ENCODE measurements at places on chromosomes 5 and 9.

GRCh38 chr9:91766315-91767069, 183.5 kb downstream of the ROR2 start:
- DNase-seq, result peak; percentile 49

DNA sequence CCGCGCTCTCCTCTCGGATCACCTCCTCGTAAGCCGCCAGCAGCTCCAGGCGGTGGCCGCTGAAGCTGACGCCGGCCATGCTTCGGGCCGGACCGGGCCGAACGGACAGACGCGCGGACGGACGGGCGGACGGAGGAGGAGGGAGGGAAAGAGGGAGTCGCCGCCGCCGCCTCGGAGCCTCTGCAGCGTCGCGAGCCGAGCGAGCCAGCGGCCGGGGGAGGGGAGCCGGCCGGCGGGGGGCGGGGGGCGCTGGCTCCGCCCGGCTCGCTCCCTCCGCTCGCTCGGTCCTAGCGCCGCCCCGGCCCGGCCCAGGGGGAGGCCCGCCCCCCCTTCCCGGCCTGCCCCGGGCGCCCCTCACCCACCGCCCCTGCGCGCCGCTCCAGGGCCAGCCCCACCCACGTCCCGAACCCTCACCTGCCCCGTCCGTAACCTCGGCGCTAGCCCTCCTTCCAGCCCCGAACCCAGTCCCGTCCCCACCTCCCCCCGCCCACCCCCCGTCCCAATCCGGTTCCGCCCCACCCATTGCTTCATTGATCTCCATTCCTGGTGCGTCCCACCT, at the start of gene DBN1:
TSS of gene DBN1 (minus strand) at position 192 of the 559 bp plus-strand sequence. CDS start at position 79, 113 bp downstream.
- DNase-seq, result peak; percentile 70

DNA sequence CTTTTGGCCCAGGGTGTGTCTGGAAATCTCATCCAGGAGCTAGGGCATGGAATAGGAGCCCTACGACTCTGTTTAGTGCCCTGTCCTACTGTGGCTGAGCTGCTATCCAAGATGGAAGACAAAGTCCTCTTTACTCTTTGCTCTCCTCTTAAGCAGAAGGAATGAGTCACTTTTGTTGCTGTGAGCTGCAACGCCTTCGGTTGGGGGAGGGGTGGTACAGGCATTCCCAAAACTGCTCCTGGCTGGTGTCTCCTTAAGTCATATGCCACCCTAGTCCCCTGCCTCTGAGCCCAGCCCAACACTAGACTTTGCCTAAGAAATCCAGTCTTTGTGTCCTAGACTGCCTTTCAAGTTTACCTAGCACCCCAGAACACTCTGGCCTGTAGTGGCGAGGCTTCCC, 99.9 kb downstream of the PRR16 start:
- no peak for DNase-seq

GRCh38 chr9:95225076-95225725, 92.3 kb downstream of the FANCC start:
- DNase-seq, result no peak

GRCh38 chr9:16309469-16310271, 560.8 kb downstream of the BNC2 start:
- no peak for DNase-seq

GRCh38 chr5:56207537-56207936, 25.6 kb downstream of the ANKRD55 start:
- DNase-seq, result no peak

DNA sequence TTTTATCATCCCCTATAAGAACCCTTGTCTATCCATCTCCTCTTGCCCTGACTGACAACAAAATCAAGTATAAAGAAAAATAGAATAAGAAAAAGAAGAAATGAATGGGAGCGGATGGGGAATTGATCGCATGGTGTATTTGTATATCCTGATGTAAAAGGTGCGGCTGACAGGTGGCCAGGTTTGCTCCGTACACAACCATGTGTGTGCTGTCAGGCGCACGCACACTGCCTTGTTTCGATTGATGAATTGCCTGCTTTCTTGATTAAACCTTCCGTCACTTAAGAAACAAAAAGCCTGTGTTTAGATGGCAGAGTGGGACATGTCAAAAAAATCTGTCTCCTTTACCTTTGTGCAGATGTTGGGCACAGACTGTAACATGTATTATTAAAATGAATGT, 102.6 kb downstream of the MVB12B start:
- DNase-seq, result no peak

DNA sequence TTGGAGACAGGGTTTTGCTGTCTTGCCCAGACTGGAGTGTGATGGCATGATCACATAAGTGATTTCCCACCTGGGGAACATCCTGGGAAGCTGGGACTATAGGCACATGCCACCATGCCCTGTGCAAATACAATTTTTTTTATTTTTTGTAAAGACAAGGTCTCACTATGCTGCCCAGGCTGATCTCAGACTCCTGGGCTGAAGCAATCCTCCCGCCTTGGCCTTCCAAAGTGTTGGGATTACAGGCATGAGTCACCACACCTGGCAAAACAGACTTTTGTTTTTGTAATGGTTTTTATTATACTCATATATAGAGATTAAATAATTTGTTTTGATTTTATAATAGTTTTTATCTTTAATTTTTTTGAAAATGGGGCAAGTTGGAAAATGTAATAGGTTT, 14.7 kb downstream of the DNAJC25 start:
- DNase-seq, result no peak

DNA sequence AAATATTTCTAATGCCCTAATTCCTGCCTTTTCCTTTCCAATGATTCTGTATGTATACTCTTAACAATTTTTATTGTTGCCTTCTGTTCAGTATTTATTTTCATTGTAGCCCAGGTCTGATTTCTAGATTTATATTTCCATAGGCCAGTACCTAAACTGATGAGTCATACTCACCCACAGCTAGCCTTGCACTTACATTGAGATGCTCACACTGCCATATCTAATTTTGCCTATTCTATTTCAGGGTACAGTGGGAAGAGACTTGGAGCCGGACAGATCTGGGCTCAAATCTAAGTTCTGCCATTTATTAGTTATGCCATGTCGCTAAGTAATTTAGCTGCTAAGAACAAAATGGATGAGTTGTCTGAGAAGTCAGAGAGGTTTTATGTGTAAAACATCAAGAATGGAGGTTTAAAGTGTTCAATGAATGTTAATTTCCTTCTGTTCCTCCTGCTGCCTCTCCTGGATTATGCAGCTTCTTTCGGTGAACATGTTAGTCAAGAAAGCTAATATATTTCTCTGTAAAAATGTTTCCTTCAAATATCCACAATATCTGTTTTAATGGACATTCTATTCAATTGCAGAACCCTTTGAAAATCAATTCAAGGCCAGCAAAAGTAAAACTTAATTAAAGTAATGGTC, 62.3 kb upstream of the CDK5RAP2 start:
- DNase-seq, result no peak

GRCh38 chr5:9009931-9010651, 535.8 kb downstream of the SEMA5A start:
- no peak for DNase-seq

DNA sequence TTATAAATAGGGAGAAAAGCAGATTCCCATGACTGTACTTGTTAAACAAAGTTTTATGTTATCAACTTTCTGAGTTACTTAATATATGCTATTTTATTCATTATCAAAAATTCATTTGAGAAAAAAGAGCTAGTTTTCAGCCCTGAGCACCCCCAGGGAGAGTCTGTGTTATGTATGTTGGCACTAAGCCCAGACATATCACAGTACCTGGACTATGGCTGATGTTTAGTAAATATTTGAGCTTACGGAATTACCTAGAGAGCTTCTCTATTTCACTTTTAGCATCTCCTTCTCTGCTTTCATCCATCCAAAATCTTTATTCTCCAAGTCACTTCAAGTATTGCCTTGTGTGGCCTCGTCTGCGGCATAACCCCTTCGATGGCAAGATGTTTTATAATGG, 225.9 kb upstream of the PCSK5 start:
- DNase-seq, result no peak

- DNase-seq, result no peak
Observed at GRCh38 chr5:127011961-127012644, 18.3 kb downstream of the MARCHF3 start.

GRCh38 chr9:18473652-18474279, at the start of gene ADAMTSL1:
Gene ADAMTSL1, plus strand, starts transcription at chr9:18474153. Its CDS starts 80 bp downstream, at chr9:18474233.
- peak; percentile 28 for DNase-seq

DNA sequence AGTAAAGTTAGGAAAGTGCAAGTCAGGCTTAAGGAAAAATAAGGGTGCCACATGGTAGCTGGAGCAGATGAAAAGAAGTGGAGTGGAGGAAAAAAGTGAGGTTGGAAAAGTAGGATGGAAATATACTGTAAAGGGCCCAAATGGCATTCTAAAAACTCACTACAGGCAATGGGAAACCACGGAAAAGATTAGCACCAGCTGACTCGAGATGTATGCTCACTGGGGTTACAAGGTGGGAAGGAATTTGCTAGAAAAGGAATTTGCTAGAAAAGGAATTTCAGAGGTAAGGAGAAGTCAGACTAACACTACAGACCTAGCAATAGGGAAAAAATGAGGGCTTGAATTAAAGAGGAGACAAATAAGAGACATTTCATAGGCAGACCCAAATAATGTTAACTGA, 3.6 kb downstream of the PSMD5 start:
- DNase-seq, result no peak

GRCh38 chr9:72858089-72858912, 94.6 kb downstream of the ALDH1A1 start:
- no peak for DNase-seq

DNA sequence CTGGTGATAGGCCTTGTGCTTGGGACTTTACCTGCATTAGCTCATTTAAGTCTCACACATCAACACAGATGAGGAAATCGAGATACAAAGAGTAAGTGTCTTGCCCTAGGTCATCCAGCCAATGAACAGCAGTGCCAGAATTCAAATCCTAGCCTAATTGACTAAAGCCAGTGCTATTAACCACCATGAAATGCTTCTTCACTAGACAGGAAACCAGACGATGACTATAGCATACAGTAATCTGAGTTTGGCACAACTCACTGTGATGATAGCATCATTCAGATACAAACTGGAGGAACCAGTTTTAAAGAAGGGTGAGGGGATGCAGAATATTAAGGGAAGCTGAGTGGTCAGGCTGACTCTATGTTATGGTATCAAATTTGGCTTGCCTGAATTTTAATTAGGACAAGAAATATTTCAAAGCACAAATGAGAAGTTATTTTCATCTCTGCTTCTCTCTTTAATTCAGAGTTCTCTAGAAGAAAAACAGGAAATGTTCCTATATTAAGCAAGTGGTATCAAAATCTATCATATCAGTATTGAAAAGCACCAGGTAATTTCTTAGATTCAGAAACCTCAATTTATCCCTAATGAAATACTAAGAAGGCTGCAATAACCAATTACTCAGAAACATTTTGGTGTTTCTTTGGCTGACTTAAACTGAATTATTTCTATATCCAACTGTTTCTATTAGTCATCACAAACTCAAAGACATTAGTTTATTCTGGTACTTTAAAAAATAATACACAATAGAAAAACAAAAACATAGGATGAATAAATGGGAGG, 147.0 kb upstream of the RASA1 start:
- no peak for DNase-seq

DNA sequence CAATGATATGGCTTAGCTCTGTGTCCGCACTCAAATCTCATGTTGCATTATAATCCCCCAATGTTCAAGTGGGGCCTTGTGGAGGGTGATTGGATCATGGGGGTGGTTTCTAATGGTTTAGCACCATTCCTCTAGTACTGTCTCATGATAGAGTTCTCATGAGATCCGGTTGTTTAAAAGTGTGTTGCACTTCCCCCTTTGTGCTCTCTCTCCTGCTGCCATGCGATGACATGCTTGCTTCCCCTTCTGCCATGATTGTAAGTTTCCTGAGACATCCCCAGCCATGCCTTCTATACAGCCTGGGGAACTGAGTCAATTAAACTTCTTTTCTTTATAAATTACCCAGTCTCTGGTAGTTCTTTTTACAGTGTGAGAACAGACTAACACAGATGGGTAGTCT, 427.1 kb downstream of the CHSY3 start:
- no peak for DNase-seq

- DNase-seq, result peak; percentile 28
Observed at GRCh38 chr5:33470544-33470943, 29.8 kb downstream of the TARS1 start.

- DNase-seq, result no peak
Observed at GRCh38 chr5:110441035-110441434, 285.4 kb downstream of the TMEM232 start.

- DNase-seq, result no peak
Observed at GRCh38 chr9:134545543-134546245, 95.9 kb upstream of the COL5A1 start.

DNA sequence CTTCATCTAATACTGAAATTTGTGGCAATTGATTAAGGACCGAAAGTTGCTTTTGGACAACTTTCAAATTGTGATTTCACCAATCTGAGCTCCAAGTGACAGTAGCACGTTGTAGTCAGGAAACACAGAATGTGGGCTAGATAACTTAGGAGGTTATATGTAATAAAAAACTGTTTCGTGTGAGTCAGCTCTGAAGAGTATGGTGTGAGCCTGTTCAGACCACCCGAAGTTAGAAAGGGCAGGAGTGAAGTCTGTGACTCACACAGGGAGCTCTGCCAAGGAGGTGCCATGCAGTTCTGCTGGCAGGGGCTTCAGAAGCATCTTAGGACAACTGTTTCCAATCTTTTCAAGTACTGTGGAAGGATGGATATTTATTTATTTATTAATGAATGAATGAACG, 16.4 kb upstream of the ZBTB34 start:
- DNase-seq, result no peak

DNA sequence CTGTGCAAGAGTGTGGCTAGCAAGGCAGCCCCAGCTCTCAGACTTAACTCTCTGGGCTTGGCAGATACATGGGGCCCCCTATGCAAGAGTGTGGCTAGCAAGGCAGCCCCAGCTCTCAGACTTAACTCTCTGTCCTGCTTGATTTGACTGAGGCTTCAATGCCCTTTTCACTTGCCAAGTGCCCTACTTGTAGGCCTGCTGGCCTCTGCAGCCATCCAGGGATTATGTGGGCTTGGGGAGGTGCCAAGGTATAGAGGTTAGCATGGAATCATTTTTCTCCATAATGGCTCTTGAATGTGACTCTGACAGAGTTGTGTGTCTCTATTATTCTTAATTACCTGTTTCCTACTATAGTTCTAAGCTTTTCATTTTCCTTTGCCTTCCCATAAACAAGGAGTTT, 115.5 kb upstream of the RUSC2 start:
- DNase-seq, result no peak

- no peak for DNase-seq
Observed at GRCh38 chr5:1461396-1461795, 16.2 kb upstream of the SLC6A3 start.

DNA sequence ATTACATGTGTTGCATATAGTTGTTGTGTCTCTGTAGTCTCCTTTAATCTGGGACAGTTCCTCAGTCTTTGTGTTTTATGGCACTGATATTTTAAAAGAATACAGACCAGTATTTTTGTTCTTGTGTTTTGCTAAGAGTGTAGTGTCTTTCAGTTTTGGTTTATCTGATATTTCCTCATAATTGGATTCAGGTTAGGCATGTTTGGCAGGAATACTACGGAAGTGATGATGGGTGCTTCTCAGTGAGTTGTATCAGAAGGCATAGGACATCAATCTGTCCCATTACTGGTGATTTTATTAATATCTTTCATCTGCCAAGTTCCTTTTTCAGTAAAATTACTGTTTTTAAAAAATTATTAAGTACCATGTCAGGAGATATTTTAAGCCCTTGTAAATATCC, 212.9 kb downstream of the ARHGEF28 start:
- no peak for DNase-seq

GRCh38 chr5:59025734-59026133, 442.9 kb downstream of the RAB3C start:
- no peak for DNase-seq

GRCh38 chr9:105148328-105149006, 96.0 kb upstream of the SLC44A1 start:
- DNase-seq, result no peak

- no peak for DNase-seq
Observed at GRCh38 chr5:132387640-132388117, 18.2 kb downstream of the SLC22A5 start.

GRCh38 chr9:68500457-68501381, 40.0 kb downstream of the TMEM252 start:
- no peak for DNase-seq
